ENCODE measurements at places on chromosomes 3 and 15. TPM values are rescaled to one million over a fixed set of nuclear protein-coding genes. Genes with fewer than 3 reads are reported as not detected.

The MOBP gene
- total RNA-seq, result not detected

The CYP1A1 gene
- total RNA-seq, result 0.92 TPM

The GATA2 gene
- total RNA-seq, result 7.5 TPM

The GABRB3 gene
- 3.3 TPM for total RNA-seq

The TRIM42 gene
- not detected for total RNA-seq

The TMCC1 gene
- 8.7 TPM for total RNA-seq

DNA sequence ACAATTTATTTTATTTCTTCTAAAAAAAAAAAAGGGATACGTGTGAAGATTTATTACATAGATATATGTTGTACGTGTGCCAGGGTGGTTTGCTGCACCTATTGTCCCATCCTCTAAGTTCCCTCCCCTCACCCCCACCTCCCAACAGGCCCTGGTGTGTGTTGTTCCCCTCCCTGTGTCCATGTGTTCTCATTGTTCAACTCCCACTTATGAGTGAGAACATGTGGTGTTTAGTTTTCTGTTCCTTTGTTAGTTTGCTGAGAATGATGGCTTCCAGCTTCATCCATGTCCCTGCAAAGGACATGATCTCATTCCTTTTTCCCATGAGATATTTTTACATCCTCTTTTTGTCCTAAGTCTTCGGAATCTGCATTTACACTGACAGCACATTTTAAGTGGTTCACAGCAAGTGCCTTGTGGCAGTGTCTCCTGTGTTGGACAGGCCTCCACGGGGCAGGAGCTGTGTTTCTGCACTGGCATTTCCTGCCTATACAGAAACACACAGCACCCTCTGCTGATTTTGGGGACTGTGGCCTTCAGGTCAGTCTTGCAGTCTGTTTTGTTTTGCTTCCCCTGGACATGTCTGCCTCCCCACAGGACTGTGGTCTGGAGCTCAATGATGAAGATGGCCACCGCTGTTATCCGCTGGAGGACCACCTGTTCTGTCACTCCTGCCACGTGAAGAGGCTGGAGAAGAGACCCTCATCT is 12.7 kb upstream of the SACM1L start:
- DNase-seq, result no peak

DNA sequence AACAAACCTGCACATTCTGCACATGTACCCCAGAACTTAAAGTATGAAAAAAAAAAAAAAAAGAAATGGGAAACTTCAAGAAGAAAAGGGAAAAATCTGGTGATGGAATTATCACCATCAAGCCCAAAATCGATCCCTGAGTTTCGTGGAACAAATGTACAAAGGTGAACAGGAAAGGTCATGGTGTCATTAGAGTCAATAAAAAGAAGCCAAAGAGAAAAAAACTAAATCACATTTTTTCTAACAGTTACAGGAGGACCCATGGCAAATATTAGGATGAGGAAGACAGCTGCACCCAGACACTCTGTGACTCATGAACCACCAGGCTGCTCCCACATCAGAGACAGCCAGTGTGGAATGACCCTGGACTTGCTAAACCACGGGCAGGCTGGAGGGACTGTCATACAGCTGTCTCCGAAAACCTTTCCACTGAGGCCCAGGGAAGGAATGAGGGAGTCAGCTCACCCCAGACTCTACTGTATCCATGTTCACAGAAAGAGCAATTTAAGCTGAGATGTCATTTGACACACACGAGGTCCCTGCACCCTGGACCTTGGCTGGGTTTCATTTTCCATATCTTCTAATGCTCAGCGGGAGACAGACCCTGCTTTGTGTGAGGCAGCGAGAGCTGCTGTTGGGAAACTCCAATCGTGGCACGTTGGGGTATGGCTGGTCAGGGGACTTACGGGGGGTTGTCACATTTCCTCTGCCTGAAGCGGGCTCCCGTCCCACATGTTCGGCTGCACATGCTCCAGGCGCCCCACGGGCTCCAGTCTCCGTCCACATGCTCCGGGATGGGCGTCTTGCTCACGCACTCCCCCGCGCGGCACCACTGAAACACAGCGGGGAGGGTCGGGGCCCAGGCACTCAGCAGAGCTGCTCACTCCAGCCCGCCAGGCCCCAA is 210.2 kb downstream of the ADAMTS17 start:
- DNase-seq, result peak; percentile 26

DNA sequence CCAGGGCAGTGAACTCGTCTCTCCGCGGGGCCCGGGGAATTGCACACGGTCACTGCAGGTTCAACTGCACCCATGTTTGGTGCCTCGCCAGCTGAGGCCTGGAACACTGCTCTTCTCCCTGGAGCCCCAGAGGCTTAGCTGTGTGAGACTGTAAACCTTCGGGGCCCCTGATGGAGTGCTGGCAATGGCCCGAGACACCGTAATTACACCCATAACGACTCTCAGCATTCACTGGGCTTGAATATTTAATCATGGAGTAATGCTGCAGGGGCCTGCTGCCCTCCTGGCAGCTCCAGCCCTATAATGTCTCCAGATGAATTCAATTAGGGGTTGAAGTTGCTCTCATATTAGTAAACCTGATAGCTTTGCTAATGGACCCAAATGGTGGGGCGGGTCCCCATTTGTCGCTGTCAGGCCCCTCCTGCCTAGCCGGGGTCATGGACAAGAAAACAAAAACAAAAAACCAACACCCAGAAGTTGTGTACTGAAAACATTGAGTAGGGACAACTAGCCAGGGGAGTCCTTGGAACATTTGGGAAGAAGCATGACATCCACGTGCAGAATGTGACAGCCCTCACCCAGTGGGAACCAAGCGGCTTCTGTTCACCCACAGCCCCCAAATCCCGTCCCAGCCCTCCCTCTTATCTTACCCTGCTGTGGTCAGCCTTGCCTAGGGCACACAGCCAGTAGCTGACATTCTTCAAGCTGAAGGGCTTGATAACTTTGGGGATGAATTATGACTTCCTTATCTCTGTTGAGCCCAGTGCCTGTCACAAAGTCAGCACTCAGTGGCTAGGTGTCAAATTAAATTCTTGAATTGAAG is 74.3 kb upstream of the SCN5A start:
- DNase-seq, result no peak

- DNase-seq, result no peak
Measured at GRCh38 chr15:99511866-99512661, 53.7 kb upstream of the MEF2A start.

GRCh38 chr3:88059380-88060170 is 520 bp downstream of the ZNF654 start:
- no peak for DNase-seq

DNA sequence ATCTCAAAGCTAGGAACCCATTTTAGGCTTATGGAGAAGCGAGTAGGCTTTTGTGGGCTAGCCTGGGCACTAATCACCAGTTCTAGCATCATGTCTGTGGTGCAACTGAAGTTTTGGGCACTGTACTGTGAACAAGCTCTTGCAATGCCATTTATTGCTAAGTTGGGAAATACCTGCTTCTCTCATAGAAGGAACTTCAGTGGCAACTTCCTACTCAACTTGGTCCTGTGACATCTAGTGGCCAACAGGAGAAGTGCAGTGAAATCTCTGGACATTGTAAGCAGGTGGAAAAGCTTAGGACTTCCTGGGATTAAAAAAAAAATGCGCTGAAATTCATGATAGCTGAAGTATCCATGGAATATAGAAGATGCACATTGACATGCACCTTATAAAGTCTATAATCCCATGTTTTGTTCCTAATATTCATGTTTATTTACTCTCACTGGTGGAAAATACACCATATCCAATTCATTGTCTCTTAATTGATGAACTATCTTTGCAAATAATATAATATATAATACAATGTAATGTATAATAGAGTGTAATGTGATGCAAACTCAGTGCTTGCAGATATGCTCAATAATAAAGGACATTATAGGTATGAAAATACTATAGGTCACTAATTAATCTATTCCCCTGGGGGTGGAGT is 6.5 kb upstream of the ALDH1A3 start:
- peak; percentile 71 for DNase-seq

DNA sequence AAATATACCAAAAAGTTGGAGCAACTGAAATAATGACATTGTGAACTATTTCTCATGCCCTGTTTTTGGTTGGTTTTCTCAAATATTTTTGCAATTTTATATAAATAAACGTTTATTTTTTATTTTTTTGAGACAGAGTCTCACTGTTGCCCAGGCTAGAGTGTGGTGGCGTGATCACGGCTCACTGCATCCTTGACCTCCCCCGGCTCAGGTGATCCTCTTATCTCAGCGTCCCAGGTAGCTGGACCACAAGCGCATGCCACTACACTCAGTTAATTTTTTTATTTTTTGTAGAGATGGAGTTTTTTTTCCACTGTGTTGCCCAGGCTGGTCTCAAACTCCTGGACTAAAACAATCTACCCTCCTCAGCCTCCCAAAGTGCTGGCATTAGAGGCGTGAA is 45.6 kb downstream of the YEATS2 start:
- DNase-seq, result no peak

GRCh38 chr3:72763751-72764440 is 84.3 kb downstream of the SHQ1 start:
- no peak for DNase-seq

GRCh38 chr15:74263466-74263865 is 27.3 kb downstream of the CCDC33 start:
- no peak for DNase-seq

GRCh38 chr3:64188810-64189560 is 36.3 kb downstream of the PRICKLE2 start:
- peak; percentile 91 for DNase-seq

GRCh38 chr3:185716436-185717108 is 108.3 kb downstream of the IGF2BP2 start:
- no peak for DNase-seq

DNA sequence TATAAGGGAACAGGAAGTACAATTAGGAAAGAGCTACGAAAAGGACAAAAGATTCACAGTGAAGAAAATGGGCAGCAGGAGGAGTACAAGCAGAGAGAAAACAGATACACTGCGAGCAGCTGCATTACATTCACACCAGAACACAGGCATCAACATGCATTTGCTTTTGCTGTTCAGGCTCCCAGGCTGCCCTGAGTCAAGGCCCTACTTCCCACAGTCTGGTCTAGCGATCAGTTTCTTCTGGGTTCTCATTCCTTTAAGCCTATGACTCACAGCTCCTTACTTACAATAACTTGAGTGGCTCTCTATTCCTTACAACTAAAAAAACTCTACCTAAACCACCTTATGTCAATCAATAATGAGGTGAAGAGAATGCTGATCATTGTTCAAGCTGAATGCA is 24.5 kb upstream of the ZNF445 start:
- no peak for DNase-seq

- no peak for DNase-seq
Measured at GRCh38 chr3:152128356-152128755, 140.4 kb upstream of the MBNL1 start.

- no peak for DNase-seq
Measured at GRCh38 chr3:151330379-151330778, 1.0 kb upstream of the P2RY13 start.

- no peak for DNase-seq
Measured at GRCh38 chr15:89429986-89430385, 66.4 kb downstream of the RHCG start.

GRCh38 chr3:152416808-152417580 is 148.3 kb downstream of the MBNL1 start:
- no peak for DNase-seq

GRCh38 chr15:59203008-59203407 is 3.6 kb upstream of the LDHAL6B start:
- DNase-seq, result no peak

GRCh38 chr15:58260205-58260724 is 122.1 kb downstream of the AQP9 start:
- DNase-seq, result no peak

- DNase-seq, result peak; percentile 68
Measured at GRCh38 chr3:178705925-178706324, 169.7 kb downstream of the KCNMB2 start.

- no peak for DNase-seq
Measured at GRCh38 chr15:100757661-100758060, 122.0 kb upstream of the ALDH1A3 start.

- no peak for DNase-seq
Measured at GRCh38 chr3:77562089-77562488, 522.2 kb downstream of the ROBO2 start.

- no peak for DNase-seq
Measured at GRCh38 chr3:161284989-161285388, 63.9 kb downstream of the NMD3 start.

GRCh38 chr3:105533960-105534359 is 167.3 kb downstream of the ALCAM start:
- DNase-seq, result no peak

DNA sequence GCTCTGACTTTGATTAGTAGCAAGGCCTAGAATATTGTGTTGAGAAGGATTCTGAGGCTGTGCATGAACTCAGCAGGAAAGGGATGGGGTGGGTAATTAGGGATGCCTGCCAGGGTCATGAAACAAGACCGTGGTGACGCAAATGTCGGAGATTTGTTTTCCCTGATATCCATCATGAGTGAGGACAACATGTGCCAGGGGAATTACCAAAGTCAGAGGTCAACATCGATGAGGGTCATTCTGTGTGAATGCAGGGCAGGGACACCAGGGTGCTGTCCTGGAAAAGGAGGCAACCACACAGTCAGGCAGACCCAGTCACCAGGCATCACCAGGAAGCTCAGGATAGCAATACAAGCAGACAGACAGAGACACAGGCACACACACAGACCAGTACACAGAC is 52.2 kb downstream of the SLCO2A1 start:
- DNase-seq, result no peak

Data from Daoy (cell line).